ENCODE measurements at places on chromosomes 5 and 9. TPM values are rescaled to one million over a fixed set of nuclear protein-coding genes. Genes with fewer than 3 reads are reported as not detected.

AJM1 gene
- 1.4 TPM for total RNA-seq

PRXL2C gene
- total RNA-seq, result 12.9 TPM

IL17B gene
- 0.22 TPM for total RNA-seq

SYK gene
- not detected for total RNA-seq

SPATA31A5 gene
- not detected for total RNA-seq

TYRP1 gene
- total RNA-seq, result under 0.01 TPM

RAB3C gene
- total RNA-seq, result not detected

KCTD16 gene
- 1.00 TPM for total RNA-seq

GRIN1 gene
- under 0.01 TPM for total RNA-seq

N4BP3 gene
- 1.1 TPM for total RNA-seq

PCSK5 gene
- total RNA-seq, result 6.4 TPM

CDO1 gene
- total RNA-seq, result 3.4 TPM

IFNA13 gene
- total RNA-seq, result not detected

PCDHGB7 gene
- 7.4 TPM for total RNA-seq

KIF4B gene
- total RNA-seq, result under 0.01 TPM

CATSPER3 gene
- 0.12 TPM for total RNA-seq

PCDHA4 gene
- 0.11 TPM for total RNA-seq

HMGXB3 gene
- 46.4 TPM for total RNA-seq

Measured in uterine smooth muscle cell (primary cell).